Suppressor macrophage treated with lipopolysaccharide for 1 hour (primary cell): ENCODE measurements at places on chromosomes 13 and 19.
A peak's percentile ranks its signal among the peaks of the same experiment; 100 is the strongest.

- no peak for DNase-seq
Observed at GRCh38 chr13:100668408-100668807, 6.2 kb downstream of the TMTC4 start.

DNA sequence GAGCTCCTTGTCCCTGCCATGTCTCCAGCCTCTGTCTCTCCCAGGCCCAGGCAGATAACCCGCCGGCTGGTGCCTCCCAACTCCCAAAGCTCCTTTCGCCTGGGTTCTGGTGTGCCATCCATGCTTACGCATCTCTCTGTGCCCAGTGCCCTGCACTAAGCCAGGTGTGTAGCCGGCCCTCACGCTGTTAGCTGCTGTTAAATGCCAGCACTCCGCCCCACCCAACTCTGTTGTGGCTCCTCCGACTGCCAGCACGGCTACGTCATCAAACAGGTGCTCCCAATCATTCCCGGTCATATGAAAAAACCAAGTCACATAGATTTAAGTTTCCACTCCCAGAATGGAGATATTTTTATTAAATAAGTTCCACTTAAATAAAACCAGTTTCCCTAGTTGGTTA is 7.0 kb upstream of the HSPH1 start:
- DNase-seq = no peak

DNA sequence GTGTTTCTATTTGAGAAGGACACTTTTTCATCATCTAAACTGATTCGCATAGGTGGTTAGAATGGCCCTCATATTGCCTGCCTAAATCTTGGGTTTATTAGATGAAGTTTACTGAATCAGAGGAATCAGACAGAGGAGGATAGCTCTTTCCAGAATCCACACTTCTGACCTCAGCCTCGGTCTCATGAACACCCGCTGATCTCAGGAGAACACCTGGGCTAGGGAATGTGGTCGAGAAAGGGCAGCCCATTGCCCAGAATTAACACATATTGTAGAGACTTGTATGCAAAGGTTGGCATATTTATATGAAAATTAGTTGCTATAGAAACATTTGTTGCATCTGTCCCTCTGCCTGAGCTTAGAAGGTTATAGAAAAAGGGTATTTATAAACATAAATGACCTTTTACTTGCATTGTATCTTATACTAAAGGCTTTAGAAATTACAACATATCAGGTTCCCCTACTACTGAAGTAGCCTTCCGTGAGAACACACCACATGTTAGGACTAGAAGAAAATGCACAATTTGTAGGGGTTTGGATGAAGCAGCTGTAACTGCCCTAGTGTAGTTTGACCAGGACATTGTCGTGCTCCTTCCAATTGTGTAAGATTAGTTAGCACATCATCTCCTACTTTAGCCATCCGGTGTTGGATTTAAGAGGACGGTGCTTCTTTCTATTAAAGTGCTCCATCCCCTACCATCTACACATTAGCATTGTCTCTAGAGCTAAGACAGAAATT is 103.8 kb downstream of the TNFRSF19 start:
- no peak for DNase-seq

DNA sequence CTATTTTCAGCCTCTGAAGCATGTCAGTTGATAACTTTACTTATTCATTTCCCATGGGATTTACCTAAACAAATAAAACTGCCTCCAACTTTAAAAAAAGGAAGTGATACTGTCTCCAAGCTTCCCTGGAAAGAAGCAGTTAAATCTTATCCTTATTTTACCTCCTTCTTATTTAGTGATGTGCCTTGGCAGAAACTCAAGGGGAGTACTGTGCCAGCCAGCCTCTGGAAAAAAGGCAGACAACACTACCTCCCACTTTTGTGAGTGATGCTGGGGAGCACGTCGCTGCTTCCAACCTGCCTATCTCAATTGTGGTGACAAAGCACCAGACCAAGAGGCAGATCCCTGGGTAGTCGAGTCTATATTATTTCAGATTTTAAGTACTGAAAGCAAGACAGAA is 765.6 kb downstream of the DIAPH3 start:
- DNase-seq = no peak

DNA sequence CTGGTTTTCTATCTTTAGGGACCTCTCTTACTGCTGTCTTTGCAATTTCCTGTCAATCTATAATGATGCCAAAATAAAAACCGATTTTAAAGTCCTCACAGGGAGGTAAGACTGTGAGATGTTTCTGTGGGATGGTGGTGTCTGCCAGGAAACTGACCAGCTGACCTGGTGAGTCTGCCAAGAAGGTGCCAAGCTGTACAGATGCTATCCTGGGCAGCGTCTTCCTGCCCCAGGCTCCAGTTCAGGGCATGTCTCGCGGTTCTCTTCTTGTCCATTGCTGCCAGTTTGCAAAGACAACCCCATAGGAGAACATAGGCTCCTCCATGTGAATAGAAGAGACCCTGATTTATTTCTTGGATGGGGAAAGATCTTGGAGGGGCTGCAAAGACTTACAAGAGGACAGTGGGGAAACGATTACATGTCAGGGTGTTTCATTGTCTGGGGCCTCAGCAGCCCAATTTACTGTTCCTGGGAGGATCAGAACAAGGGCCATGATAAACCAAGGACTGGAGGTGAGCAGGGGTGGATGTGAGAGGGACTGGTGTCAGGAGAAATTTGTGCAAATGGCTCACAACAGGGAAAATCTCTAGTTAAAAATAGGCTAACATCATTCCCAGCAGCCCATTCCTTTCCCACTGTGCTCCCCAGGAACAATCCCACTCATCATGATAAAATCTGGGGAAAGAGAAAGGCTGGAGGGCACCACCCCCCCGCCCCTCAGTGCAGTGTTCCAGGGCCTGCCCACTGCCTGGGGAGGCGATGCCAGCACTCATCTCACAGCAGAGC is 42.7 kb upstream of the VSTM2B start:
- DNase-seq = no peak

- DNase-seq = no peak
Observed at GRCh38 chr13:112775791-112776279, 86.0 kb downstream of the ATP11A start.

- DNase-seq = peak; percentile 32
Observed at GRCh38 chr19:16470911-16471811, 609 bp downstream of the EPS15L1 start.

DNA sequence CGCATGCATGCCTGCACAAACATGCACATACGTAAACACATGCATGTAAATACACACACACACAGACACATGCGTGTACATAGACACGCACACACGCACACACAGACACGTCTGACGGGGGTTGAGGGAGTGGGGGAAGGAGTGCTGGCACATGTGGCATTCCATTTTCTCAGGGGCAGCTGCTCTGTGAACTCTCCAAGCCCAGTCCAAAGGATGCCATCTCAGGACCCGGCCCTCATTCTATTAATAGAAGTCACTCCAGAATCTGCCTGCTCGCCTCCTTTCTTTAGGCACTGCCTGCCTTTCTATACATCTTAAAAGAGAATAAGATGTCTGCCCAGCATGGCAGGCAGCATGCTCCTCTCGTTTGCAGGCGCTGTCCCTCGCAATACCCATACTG is 5.3 kb downstream of the ARHGEF7 start:
- no peak for DNase-seq

GRCh38 chr13:48231933-48232332 is 1.1 kb upstream of the ITM2B start:
- DNase-seq = no peak

GRCh38 chr19:49243726-49244125 is 81.3 kb downstream of the SLC6A16 start:
- DNase-seq = no peak

GRCh38 chr19:17997969-17998826 is 9.8 kb upstream of the ARRDC2 start:
- peak; percentile 50 for DNase-seq

DNA sequence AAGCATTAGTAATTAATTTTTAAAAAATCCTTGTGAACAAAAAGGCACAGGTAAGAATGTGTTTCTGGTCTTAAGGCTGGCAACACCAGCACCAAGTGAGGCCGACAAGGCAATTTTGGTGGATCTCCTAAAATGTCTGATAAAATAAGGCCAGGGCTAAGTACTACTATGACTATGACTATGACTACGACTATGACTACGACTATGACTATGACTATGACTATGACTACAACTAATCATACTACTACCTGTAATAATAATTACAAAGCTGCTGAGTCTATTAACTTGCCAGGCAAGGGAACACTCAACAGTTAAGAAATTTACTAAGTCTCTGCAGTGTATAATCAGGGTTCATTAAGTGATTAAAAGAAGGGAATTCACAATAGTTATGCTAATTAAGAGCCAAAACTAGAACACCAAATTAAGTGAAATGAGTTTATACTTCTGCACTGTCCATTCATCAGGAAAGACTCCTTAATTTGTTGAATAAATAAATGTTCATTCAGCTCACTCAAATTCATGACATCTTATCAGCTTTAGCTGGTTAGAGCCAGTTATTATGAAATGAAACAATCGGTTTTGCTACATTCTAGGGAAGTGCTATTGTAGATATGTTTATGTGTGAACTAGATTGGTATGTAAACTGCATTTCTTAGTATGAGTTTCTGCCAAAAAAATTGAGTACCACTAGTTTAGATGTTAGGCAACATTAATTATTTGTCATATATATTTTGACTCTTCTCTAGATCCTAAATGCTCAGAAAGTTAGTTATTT is 1626.2 kb upstream of the PCDH20 start:
- DNase-seq = no peak

GRCh38 chr19:13840305-13841085 is 36.4 kb upstream of the NANOS3 start:
- peak; percentile 83 for DNase-seq

DNA sequence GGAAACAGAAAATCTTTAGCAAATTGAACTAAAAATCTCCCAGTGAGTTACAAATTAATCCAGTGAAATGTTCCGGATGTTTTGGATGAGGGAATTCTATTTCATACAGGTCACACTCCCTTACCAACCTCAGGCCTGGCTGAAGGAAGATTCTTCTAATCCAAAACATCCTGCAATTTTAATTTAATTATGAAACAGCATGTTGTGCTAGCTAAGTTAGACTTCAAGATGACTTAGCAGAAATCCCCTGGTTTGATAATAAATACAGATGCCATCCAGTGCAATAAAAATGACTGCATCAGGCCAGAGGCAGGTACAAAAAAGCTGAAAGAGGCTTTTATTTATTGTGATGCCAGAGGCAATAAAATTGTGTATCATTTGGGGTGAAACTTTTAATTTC is 96.7 kb upstream of the CLDN10 start:
- no peak for DNase-seq

- peak; percentile 31 for DNase-seq
Observed at GRCh38 chr19:45211751-45212381, 33.3 kb downstream of the BLOC1S3 start.
